Thoracic aorta (tissue), 2 donors: ENCODE measurements at places on chromosomes 3 and 15.

- H3K36me3 ChIP-seq: no peaks in the 10 kb centered on the region
- no peak for DNase-seq
- H3K27me3 ChIP-seq: no peaks in the 10 kb centered on the region
- peaks cover 11% of the 10 kb centered on the region for H3K4me1 ChIP-seq
- H3K27ac ChIP-seq: no peak overlapping the region
- no peak overlapping the region for H3K4me3 ChIP-seq
Measured at GRCh38 chr3:129632556-129632955, 26.1 kb upstream of the PLXND1 start.

GRCh38 chr3:4306860-4307259 is 3.7 kb downstream of the SETMAR start:
- H3K36me3 ChIP-seq: no peaks in the 10 kb centered on the region
- DNase-seq: no peak
- peak overlapping the region; percentile 80 for H3K27ac ChIP-seq

GRCh38 chr3:66479532-66479947 is 21.3 kb downstream of the LRIG1 start:
- no peaks in the 10 kb centered on the region for H3K27me3 ChIP-seq
- DNase-seq: no peak
- H3K36me3 ChIP-seq: no peaks in the 10 kb centered on the region
- H3K4me3 ChIP-seq: no peak overlapping the region
- no peak overlapping the region for H3K27ac ChIP-seq
- peaks cover 46% of the 10 kb centered on the region for H3K4me1 ChIP-seq

DNA sequence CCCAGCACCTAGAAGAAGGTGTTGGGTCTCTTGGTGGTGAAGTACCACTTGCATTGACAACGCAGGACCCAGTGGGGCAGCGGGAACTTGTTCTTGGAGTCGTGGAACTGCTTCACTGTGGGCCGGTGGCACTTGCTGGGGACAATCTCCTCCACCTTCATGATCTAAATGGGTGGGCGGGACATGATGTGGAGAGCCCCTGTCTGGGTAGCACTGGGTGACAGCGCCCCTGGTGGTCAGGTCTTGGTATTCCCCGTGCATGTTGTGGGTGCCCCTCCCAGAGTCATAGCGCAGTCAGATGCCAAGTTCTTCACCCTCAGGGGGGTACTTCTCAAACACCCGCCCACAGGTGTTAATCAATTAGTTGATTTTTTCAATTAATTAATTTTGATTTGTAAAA is 60.2 kb downstream of the AGBL1 start:
- H3K27me3 ChIP-seq: no peaks in the 10 kb centered on the region
- no peak overlapping the region for H3K4me3 ChIP-seq
- no peak overlapping the region for H3K27ac ChIP-seq
- DNase-seq: no peak
- H3K36me3 ChIP-seq: no peaks in the 10 kb centered on the region
- no peaks in the 10 kb centered on the region for H3K4me1 ChIP-seq

DNA sequence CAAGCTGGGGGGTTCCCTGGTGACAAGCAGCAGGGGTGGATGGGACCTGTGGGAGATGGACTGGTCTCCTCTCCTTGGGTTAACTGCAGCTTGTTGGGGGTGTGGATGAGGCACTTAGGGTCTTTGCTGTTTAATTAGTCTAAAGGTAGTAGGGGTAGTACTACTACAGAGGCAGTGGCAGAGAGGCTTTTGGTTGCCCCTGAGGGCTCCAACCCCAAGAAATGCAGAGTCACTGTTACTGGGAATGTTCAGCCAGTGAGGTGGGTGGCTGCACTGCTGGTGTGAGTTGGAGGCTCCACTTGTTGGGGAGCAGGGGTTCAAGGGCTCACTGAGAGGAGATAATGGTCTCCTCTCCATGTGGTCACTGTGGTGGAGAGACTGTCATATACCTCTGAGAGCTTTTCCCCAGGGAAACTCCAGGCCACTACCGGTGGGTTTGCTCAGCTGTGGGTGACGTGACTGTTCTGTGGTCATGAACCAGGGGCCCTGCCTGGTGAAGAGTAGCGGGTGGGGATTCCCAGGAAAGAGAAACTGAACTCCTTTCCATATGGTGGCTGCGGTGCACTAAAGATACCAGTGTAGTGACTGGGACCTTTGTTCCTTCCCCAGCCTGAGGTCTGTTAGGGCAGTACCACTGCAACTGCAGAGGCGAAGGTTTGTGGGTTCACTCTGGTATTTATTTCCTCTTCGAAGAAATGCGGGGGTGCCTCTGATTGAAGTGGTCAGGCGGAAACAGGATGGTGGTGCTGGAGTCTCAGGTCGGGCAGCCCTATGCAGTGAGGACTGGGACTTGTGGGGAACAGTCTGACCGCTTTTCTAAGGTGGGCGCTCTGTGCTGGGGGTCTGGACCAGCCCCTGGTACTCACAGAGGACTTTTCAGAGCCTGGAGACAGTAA is 68.9 kb upstream of the TNFSF10 start:
- no peak for DNase-seq
- H3K4me3 ChIP-seq: no peak overlapping the region
- peaks cover 16% of the 10 kb centered on the region for H3K4me1 ChIP-seq

DNA sequence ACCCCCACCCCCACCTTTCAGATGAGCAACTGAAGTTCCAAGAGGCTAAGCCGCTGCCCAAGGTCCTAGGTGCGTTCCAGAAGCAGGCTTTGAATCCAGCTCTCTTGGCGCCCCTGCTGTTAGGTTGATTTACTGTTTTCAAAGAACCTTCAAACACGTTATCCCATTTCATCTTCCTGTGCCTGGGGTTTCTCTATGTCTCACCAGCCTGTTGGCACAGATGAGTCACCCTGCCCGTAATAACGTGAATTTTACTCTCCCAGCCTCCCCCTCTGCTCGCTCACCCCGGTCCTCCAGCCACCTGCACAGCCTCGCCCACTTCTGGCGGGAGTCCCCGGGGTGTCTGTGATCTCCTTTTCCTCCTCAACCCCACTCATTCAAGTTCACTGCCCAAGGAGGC is 13.0 kb upstream of the TSEN2 start:
- DNase-seq: no peak
- no peaks in the 10 kb centered on the region for H3K27me3 ChIP-seq
- H3K4me1 ChIP-seq: peaks cover 6% of the 10 kb centered on the region
- no peak overlapping the region for H3K27ac ChIP-seq
- no peaks in the 10 kb centered on the region for H3K36me3 ChIP-seq
- H3K4me3 ChIP-seq: no peak overlapping the region

DNA sequence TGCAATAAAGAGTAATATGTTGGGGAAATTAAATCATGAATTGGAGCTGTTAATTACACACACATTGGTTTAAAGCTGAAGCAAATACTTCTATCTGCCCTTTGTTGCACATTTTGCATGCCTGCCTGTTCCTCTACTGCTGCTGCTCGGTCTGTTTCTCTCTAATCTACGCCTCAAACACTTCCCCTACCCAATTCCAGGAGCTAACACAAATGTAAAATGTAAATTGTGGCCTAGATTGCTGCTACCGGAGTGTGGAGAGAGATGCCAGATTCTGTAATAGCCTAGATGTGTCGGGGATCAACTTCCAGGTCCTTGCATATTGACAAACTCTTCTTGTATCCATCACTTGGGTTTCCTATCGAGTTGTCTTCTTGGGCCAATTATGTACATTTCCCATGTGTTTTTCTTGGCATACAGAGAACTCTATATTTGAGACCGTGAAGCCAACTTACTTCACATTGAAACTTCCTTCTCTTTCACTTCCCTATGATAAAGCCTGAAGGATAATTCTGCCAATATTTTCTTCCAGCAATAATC is 450.4 kb upstream of the NR2F2 start:
- no peak for DNase-seq
- no peaks in the 10 kb centered on the region for H3K27me3 ChIP-seq
- no peak overlapping the region for H3K27ac ChIP-seq
- H3K4me3 ChIP-seq: no peak overlapping the region

DNA sequence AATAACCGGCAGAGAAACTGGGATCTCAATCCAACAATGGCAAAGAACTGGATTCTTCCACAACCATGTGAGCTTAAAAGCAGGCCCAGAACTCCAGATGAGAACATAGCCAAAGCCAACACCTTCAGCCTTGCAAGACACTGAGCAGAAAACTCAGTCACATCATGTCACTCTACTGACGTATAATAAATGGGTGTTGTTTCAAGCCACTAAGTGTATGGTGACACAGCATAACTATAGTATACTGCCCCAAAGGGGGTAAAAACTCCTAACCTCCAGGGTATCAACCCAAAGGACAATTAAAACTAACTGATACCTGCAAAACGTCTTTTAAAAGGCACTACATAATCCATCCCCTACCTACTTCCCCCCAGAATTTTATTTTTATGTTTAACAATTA is 69.5 kb downstream of the TRANK1 start:
- peaks cover 3% of the 10 kb centered on the region for H3K36me3 ChIP-seq
- no peaks in the 10 kb centered on the region for H3K27me3 ChIP-seq
- H3K4me1 ChIP-seq: no peaks in the 10 kb centered on the region
- no peak overlapping the region for H3K4me3 ChIP-seq
- no peak for DNase-seq
- H3K27ac ChIP-seq: no peak overlapping the region

- H3K4me1 ChIP-seq: peaks cover 28% of the 10 kb centered on the region
- no peaks in the 10 kb centered on the region for H3K27me3 ChIP-seq
- no peak overlapping the region for H3K27ac ChIP-seq
Measured at GRCh38 chr3:188923671-188924070, 248.1 kb upstream of the TPRG1 start.

- no peaks in the 10 kb centered on the region for H3K36me3 ChIP-seq
- no peaks in the 10 kb centered on the region for H3K27me3 ChIP-seq
- peak overlapping the region; percentile 94 for H3K4me3 ChIP-seq
- DNase-seq: no peak
- H3K4me1 ChIP-seq: peaks cover 36% of the 10 kb centered on the region
Measured at GRCh38 chr3:42013691-42014457, 52.0 kb upstream of the ULK4 start.

DNA sequence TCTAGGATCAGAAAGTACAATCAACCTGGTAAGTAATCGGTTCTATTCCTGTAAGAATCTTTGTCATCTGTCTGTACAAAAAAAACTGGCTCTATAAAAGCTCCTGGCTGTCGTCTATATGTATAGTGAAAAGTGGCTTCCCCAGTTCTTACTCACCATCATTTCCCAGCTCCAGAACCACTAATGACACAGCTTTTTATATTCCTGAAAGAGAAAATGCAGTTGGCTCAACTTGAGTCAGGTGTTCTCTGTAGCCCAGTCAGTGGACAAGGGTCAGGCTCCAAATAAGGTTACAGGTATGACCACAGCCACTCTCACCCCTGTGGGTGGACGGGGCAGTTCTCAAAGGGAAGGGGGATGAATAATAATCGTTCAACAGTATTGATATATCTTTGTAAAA is 85.1 kb downstream of the AP4E1 start:
- H3K27ac ChIP-seq: no peak overlapping the region
- no peaks in the 10 kb centered on the region for H3K36me3 ChIP-seq
- no peaks in the 10 kb centered on the region for H3K27me3 ChIP-seq

DNA sequence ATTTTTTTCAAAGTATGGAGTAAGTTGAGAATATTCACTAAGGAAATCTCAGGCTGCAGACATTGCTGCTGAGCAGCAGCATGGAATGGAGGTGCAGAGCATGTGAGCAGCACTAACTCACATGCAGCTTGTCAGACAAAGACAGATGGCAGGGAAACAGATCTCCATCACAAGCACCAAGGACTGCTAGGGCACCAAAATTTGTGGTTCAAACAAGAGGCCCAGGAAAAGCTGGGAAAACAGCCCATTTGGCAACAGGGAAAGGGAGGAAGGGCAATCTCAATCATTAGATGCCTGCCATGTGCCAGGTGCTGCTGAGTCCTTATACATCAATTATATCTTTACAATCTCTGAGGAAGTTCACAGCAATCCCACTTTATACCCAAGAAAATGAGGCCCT is 47.2 kb upstream of the EIF1B start:
- no peak overlapping the region for H3K4me3 ChIP-seq
- DNase-seq: no peak
- no peak overlapping the region for H3K27ac ChIP-seq
- no peaks in the 10 kb centered on the region for H3K4me1 ChIP-seq
- no peaks in the 10 kb centered on the region for H3K36me3 ChIP-seq

- no peak for DNase-seq
- H3K27ac ChIP-seq: no peak overlapping the region
- H3K4me3 ChIP-seq: no peak overlapping the region
- H3K36me3 ChIP-seq: peaks cover 55% of the 10 kb centered on the region
Measured at GRCh38 chr15:42182328-42182886, 25.7 kb downstream of the VPS39 start.

DNA sequence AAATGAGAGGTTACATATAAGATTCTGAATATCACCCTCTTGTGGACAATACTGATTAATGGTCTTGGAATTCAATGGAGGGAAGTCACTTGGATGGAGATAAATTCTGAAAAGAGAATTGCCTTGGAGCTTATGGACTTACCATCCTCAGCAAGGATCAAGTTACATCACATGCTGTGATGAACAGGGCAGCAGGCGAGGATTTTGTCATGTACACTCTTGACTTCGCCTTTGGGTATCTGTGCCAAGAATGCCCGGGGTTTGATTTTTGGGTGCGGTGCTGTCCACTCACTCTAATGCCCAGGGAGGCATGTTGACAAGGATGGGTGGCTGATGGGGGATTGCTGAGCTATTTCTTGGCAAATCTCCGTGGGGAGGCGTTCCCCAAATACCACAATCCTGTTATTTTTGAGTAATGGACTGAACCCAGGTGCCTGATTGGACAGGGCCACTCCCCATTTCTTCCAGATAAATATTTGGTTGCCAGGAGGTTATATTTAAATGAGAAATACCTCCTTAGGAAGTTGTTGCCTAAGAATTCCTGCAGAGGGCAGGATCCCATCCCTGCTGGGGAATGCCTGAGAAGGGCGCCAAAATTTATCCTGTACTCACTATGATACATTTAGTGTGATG is 96.3 kb downstream of the TPRG1 start:
- DNase-seq: no peak
- no peaks in the 10 kb centered on the region for H3K27me3 ChIP-seq
- H3K27ac ChIP-seq: no peak overlapping the region
- peaks cover 14% of the 10 kb centered on the region for H3K4me1 ChIP-seq
- no peaks in the 10 kb centered on the region for H3K36me3 ChIP-seq
- H3K4me3 ChIP-seq: no peak overlapping the region

DNA sequence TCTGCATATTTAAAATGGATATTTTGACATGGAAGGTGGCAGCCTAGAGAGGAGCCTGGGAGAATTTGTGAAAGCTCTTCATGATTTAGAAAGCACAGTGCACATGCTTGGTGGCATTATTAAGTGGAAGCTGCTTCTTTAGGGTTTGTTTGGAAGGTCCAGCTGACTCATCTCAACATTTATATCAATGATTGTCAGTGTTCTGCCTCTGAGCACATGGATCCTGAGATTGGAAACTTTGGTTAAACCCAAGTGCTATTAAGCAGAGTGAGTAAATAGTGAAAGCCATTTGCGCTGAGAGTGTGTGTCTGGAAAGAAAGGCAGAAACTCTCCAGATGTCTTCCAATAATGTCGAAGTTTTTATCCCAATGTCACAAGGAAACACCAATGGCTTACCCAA is 7.4 kb downstream of the NOX5 start:
- no peaks in the 10 kb centered on the region for H3K4me1 ChIP-seq
- no peak overlapping the region for H3K27ac ChIP-seq
- H3K36me3 ChIP-seq: no peaks in the 10 kb centered on the region
- H3K4me3 ChIP-seq: no peak overlapping the region
- no peak for DNase-seq
- H3K27me3 ChIP-seq: no peaks in the 10 kb centered on the region
